Suppressor macrophage treated with lipopolysaccharide for 4 hours (primary cell): ENCODE measurements at places on chromosomes 7 and 10.

- DNase-seq = no peak
These were observed 31.6 kb upstream of the KCNIP2 start for GRCh38 chr10:101875068-101875688.

DNA sequence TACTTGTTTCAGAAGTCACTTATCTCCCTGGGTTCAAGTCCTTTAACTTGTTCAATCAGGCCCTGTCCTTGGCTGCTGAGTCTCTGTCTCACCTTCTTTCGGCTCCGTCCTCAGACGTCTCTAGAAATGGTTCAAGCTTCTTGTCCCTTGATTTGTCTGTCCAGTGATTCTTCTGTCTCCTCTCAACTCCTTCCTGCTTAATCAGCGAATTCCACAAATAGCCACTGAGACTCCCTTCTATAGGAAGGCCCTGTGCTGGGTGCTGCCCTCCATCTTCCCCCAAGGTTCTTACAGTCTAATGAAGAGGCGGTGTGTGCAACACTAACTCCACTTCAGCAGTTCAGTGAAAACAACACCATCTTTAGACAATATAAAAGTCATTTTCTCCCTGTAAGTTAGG is 12.7 kb downstream of the FAM241B start:
- no peak for DNase-seq

DNA sequence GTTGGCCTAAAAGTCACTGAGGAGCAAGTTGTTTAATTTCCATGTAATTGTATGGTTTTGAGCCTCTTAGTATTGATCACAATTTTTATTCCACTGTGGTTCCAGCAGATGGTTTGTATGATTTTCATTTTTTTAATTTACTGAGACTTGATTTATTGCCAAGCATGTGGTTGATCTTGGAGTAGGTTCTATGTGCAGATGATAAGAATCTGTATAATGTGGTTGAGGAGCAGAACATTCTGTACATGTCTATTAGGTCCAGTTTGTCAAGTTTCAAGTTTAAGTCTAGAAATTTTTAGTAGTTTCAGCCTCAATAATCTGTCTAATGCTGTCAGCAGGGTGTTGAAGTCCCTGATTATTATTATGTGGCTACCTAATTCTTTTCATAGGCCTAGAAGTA is 22.7 kb upstream of the ZWINT start:
- DNase-seq = no peak

DNA sequence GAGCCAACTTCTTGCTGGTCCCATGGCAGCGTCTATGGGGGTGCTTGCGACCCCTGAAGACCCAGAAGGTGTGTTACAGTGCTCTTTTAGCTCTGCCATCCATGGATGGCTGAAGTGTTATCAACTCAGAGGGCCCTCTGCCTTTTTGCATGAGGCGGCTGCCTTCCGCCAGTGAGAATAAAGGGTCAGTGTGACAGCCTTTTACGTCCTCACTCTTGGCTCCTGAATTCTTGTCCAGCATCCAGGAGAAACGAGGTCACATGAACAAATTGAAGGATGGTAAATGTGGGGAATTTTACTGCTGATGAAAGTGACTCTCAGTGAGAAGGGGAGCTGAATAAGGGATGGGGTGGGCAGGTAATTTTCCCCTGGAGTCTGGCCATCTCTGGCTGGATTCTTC is 24.1 kb downstream of the SSMEM1 start:
- no peak for DNase-seq

DNA sequence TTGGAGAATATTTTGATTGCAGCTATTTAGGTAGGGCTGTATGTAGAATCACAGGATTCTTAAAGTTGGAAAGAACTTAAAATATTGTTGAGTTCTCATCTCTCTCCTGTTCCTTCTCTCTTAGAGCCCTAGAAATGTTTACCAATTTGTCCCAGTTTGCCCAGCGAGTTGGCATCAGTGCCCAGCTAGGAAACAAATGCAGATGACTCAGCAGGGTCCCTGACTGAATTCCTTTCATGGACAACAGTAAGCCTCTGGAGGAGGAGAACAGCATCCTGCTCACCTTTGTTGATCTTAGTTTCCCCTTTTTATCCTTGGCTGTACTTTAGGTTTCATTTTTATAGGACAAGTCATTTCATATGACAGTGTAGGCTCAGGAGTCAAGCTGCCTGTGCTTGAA is 89.3 kb downstream of the SEC23IP start:
- DNase-seq = no peak

DNA sequence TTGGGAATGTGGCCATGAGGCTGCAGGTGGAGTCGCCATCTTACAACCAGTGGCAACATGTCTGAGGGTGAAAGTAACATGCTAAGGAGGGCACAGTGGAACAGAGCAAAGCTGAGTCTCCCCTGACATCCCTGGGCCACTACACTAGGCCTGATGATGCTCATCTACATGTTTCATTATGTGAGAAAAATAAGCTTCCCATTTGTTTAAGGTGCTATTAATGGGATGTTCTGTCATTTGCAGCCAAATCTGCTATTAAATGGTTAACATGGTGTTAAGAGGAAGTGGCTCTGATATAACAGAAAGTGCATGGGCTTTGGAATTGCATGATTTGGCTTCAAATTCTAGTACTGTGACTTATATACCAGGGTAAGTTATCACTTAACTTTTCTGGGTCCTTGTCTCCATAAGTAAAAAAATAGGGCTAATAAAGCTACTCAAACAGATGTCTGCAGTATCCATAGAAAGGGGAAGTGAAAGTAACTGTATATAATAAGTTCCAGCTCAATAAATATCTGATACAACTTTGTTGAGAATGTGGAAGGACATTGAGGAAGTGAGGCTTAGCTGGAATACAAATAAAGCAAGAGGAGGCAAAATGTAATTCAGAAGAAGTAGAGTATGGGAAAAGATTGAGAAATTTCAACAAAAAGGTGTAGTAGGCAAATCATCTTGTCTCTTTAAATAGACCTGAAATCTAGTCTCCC is 158.9 kb downstream of the RTKN2 start:
- peak; percentile 73 for DNase-seq

DNA sequence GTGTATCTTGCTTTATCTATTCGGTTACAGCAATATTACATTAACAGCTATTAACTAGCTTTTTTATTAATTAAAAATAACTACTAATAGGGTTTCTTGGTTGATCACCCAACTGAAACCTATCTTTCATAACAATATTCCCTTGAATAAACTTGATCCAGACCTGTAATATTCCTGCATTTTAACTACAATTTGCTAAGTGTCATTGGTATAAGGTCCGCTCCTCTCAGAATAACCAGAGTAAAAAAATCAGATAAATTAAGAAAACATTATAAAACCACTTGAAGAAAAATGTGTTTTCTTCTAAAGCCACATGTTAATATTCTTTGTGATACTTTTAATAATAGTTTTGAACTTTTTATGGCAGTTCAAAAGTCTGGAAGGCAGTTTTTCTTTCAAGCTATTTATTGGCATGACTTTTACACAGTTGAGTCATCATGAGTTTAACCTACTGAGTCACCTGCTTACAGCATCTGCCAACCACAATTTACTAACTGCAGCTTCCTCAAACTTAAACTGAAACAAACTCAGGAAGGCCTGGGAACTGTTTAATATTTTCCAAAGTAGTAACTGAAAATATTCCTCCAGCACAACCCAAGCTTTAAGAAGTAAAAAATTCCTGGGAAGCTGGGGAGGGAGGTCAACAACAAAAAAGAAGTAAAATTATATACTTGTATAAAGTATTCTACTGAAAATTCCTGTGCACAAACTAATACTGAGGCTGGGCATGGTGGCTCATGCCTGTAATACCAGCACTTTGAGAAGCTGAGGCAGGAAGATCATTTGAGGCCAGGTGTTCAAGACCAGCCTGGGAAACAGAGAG is 103.2 kb downstream of the NRBF2 start:
- DNase-seq = peak; percentile 83

DNA sequence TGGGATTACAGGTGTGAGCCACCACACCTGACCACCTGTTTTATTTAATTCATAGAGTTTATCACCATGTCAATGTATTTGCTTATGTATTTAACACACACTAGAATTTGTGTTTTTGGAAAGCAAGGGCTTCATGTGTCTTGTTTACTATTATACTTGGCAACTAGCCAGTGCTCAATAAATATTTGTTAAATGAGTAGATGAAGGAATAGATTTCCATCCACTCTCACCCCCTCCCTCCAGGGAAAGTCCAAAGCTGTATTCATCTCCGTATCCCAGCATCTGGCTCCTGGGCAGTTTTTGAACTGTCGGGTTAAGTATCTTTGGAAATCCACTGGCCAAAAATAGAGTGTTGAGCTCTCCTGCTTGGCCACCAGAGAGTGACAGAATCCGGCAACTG is 4.6 kb upstream of the RADIL start:
- DNase-seq = no peak

DNA sequence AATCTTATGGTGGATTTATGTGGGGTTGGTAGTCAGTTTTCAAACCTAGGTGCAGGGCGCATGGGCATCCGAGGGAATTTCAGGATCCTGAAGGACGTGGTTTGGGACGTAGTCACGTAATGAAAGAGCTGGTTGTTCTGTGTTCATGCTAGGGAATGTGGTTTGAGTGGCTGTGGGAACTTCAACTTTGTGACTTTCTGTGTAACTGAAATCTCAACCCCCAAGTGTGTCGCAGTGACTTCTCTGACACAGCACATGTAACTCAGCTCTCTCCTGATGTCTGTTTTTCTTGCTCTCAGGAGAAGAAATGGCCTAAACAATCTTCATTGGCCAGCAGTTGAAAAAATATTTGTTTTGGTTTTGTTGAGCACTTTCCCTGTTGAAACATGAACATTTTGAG is 199.0 kb downstream of the PTEN start:
- peak; percentile 57 for DNase-seq

GRCh38 chr7:11675163-11675562 is 156.8 kb downstream of the THSD7A start:
- no peak for DNase-seq

DNA sequence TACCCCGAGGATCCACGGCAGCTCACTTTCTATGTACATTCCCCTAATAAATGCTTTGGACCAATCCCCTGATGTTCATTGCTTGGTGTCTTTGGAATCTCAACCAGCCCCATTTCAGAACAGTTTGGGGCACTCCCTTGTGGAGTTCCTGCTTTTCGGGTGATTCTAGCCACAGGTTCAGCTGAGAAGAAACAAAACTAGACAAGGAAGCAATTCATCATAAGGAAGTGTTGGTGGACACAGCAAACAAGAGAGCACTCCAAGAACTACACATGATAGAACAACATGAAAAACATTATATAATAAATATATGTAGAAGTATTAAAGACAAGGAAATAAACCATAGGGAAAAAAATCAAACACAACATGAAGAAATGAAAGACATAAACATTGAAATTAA is 6.0 kb upstream of the CCDC136 start:
- DNase-seq = peak; percentile 15
